ENCODE measurements at places on chromosomes 2 and 18.

GRCh38 chr2:147030966-147031720, 813.7 kb upstream of the ACVR2A start:
- DNase-seq, result peak; percentile 3

DNA sequence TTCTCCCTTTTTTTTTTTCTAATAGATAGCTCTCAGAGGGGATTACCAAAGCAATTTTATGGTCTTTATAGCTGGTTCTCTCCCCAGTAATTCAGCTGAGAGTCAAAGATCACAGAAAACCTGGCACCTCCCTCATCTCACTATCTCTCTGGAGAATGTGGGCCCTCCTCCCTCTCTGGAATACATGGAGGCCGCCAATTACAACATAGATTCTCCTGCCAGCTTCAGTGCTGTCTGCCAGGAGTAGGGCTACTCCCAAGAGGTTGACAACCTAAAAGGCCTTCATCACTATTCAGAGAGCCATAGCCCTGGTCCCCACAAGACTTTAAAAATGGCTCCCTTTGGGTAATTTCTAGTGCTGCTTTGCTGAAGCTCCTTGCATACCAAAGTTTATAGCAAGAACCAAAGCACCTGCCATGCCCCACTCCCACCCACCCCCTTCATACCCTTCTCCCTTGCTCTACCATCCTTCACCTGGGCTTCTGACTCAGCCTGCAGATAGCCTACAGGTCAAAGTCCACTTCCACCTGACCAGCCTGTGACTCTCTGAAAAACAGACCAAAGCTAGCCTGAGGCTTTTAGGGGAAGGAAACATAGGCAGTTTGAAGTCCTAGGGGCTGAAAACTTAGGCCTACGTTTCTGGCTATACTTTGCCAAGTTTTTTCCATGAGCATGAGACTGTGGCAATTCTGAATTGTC, 472.3 kb downstream of the TNS1 start:
- no peak for DNase-seq

DNA sequence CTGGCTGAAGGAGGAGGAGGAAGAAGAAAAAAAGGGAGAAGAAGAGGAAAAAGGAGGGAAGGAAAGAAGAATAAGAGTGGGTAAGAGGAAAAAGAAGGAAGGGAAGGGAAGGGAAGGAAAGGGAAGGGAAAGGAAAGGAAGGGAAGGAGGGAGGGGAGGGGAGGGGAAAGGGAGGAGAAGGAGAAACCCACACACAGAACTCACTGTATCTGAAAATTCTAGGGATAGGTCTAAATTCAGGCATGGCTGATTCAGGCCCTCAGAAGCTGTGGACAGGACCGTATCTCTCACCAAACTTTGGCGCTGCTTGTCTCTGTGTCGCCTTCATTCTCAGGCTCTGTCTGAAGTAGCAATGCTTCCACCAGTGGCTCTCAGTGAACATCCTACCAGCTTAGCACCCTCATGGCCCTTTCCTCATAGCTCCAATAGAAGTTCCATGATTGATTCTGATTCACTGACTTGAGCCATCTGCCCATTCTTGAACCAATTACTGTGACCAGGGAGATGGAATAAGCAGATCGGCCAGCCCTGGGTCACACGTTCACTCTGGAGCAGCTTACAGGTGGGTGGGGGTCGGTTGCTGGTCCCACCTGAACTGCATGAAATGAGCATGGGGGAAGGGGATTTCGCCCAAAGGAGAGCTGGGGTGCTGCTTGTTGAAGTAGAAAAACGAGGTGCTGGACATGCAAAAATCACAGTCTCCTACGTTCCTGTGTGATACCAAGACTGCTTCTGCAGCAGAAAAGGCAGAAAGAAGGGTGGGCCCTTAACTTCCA, 59.7 kb downstream of the TTC32 start:
- no peak for DNase-seq

GRCh38 chr18:61891894-61892293, 913 bp downstream of the RNF152 start:
- DNase-seq, result no peak

- DNase-seq, result peak; percentile 80
These were observed 130.1 kb downstream of the OLA1 start for GRCh38 chr2:174117951-174118930.

- DNase-seq, result no peak
These were observed 45.1 kb downstream of the CCDC102B start for GRCh38 chr18:68842951-68843350.

DNA sequence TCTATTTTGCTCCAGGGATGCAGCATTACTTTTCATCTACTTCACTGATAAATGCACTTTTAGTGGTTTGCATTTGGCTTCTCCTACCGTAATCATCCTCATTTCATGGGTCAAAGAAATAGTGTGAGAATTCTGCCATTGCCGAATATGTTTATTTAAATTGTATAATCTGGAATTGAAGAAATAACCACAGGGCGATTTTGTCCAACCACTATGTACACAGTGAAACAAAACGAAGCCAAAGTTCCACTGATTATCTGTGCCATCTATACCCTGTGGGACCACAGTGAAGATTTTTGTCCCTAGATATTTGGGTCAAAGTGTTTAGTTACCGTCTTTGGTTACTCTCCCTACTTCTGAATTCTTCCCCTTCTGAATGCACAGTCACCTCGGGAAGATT, 888.6 kb upstream of the NRXN1 start:
- no peak for DNase-seq

DNA sequence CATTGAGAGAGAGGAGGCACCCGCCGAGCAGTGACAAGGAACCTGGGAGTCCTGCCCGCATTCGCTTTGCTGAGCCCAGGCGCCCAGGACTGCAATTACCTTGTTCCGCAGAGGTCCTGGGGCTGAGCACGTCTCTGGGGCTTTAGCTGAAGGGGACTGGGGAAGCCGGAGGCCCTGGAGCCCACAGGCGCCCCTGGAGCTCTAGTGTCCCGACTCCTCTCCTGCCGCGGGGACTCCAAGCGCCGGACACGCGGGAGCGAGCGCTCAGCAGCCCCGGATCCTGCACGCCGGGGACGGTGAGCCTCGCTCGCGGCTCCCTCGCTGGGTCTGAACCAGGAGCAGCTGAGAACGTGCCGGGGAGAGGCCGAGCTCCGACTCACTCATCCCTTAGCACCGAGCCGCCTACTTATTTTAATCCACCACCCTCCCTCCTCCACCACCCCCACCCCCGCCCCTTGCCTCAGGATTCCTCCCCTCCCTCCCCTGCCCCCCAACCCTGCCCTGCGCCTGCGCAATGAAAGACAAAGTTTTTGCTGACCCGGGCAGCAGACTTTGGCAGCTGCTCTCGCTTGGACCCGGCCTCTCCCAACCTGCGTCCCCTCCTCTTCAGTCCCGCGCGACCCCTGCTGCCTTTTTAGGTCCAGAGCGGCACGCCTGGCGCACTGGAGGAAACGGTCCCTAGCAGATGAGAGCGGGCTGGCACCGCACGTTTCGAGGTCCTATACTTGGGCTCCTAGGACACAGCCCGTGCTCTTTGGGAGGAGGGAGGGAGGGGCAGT, at the start of gene OSR1:
TSS of gene OSR1 (minus strand) at position 382 of the 779 bp plus-strand sequence. CDS start 4,818 bp downstream, outside the sequence.
- DNase-seq, result peak; percentile 56

DNA sequence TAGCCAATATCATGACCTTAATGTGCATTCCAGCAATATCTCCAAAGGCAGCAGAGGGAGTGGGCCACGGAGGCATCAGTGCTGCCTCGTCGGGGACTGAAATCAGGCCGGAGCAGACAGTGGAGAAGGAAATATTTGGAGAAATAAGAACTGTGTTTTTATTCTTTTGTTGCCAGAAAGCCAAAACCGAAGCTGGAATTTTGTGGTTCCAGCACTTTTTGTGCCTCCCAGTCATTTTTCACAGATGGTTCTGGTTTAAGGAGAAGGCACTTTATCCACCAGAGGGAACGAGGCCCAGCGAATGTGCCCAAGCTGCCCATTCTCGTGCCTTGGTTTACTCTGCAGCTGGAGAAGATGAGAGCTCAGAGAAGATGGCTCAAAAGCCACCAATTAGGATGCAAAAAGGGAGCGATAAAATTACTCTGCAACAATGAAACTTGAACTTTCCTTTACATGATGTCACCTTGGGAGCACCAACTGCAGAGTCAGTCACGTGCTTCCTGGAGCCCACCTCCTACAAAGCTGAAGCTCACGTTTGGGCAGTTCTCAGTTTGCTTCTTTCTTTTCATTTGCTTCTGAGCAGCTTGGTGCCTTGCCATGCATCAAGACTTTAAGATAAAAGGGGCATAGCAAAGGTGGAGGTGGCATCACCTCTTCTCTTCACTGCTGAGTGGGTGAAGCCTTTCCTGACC, 288.7 kb downstream of the LPIN1 start:
- DNase-seq, result no peak

GRCh38 chr18:73768043-73768442, 379.6 kb downstream of the FBXO15 start:
- DNase-seq, result no peak

DNA sequence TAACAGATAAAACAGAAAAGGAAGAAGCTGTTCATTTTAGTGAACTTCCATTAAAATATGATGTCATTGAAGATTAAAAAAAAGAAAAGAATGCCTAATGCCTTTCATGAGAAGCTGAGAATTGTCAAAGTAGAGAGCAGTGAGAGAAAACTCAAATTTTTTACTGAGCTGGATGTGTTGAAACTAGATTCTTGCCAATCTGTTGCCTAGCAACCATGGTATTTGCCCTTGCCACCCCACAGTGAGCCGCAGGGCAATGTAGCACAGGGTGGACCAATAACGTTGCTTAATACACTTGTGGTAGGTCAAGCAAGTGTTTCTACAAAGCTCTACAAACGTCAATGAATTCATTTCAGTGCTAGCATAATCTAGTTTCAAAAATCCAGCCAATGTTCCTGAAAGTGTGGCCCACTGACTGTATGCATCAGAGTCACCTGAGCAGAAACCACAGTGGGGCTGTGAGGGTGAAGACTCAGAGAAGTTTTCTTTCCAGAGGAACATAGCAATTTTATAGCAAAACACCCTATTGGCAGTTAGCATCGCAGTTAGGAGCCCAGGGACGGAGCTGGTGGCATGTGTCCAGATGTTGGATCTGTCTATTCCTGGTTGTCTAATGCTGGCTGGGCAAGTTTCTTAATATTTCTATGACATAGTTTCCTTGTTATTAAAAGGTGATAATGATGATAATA, 132.2 kb downstream of the DOCK10 start:
- no peak for DNase-seq

DNA sequence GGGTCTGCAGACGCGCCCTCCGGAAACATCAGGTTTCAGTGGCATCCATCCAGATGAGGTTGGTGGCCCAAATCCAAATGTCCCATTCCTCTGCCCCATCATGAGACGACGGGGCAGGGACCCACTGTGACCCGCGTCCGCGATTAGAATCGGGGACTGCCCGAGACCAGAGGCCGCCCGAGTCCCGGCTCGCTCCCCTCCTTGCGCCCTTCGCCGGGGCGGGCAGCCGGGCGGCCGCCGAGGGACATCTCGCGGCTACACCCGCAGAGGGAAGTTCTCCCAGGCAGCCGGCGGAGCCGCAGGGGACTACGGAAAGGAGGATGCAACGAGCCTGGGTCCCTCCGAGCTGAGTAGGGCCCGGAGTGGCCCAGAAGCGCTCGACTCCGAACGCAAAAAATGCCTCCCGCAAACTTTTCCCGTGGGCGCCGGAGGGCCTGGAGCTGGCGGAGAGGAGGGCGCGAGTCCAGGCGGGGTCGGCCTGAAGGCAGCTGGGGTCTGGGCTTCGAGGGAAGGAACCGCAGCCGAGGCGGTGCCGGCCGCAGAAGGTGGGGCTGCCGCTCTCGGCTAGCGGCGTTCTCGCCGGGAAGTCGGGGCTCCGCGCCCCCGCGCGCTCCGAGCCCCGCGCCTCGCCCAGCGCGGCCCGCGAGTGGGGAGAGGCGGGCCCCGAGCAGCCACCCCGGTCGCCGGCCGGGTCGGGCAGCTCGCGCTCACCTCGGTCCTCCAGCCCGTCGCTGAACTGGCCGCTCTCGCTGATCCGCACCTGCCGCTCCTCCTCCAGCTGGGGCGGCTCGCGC, 580 bp downstream of the TMEM163 start:
- DNase-seq, result no peak

- no peak for DNase-seq
These were observed 37.0 kb downstream of the ROCK1 start for GRCh38 chr18:21074336-21075323.

DNA sequence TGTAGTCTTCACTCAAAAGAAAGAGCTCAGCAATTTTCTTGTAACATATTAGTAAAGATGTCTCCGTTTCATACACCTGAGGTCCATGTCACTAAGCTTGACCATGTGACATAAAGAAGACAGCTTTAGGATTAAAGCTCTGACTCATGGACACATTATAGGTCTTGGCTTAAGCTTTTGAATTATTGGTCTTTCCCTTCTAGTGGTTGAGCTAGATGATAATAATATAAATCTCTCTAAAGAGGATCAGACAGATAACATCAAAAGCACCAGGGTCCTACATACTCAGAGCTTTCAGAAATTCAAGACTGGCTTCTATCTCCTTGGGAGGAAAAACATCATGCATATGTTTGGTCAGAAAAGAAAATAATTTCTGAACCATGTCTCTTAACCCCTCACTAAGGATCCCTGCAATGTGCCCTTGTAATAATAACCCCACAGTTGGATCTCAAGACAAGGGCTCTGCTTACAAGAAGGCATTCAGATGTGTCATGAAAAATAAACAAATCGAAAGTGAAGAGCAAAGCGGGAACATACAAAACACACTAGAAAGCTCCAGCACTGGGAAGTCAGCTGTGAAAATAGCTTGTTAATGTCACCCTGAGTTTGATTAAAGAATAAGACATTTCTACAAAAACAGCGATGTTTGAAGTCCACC, 174.5 kb downstream of the PID1 start:
- DNase-seq, result no peak

- no peak for DNase-seq
These were observed 95.3 kb upstream of the FANCL start for GRCh38 chr2:58336416-58336815.

- DNase-seq, result peak; percentile 51
These were observed 98.3 kb downstream of the NAB1 start for GRCh38 chr2:190746971-190747761.

- no peak for DNase-seq
These were observed 90.1 kb upstream of the FAM136A start for GRCh38 chr2:70391988-70392387.

All from fibroblast of skin of left quadriceps (primary cell).